Esophagus muscularis mucosa (tissue), 4 donors: ENCODE measurements at places on chromosomes 16 and 17.

- H3K27me3 ChIP-seq, result no peaks in the 10 kb centered on the region
- DNase-seq, result peak; percentile 95
Measured at GRCh38 chr16:11328172-11329070, 16.8 kb upstream of the RMI2 start.

DNA sequence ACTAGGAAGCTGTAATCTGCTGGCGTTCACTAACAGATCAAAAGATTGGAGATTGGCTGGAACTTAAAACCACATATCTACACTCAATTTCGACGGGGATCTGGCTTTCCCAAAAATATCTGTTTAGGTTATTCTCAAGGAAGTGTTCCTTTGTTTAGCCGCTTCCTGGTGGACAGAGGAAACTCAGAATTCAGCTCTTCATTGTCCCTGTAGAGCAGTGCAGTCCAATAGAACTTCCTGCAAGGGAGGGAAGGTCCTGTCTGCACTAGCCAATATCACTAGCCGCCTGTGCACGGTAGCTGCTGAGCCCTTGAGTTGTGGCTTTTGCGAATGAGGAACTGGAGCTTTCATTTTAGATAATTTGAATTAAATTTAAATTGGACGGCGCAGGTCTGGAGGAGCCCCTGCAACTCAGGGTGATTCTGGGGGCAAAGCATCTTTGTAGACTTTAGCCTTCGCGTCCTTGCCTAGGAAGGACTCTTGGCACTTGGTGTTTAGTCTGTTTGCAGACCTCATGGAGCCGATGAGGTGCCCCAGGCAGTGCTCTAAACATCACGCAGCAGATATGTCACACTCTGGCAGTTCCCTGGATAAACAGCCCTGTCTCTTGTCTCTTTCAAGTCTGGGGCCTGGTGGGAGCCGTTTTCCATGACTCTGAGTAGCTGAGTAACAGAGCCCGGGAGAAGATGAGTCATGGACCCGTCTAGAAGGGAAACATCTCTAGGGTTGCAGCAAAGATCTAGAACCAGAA lies 122.2 kb downstream of the CCDC182 start:
- H3K4me1 ChIP-seq, result peaks cover 26% of the 10 kb centered on the region
- no peak for DNase-seq
- H3K27ac ChIP-seq, result peak overlapping the region; percentile 34
- no peak overlapping the region for H3K4me3 ChIP-seq
- peaks cover 7% of the 10 kb centered on the region for H3K36me3 ChIP-seq

DNA sequence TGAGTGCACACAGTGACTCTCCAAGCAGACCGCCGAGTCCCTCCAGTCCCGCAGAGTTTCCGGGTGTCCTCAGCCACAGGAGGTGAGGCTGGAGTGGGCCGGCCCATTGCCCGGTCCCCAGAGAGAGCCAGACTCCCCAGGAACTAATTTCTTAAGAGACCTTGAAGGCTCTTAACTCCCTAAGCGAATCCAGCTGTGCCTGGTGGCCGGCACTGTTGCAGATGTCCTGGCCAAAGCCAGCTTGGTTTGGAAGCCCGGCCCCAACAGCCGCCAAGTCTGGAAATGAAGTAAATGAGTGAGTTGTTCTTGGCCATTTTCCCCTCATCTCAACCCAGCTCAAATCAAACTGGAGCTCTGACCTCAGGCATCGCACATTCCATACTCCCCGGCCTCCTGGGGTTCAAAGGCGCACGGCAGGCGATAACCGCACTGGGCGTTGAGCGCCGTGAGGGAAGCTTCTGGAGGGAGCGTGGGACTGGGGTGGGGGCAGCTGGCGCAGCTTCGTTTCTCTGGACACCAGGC lies 42.0 kb downstream of the CMIP start:
- H3K36me3 ChIP-seq, result no peaks in the 10 kb centered on the region
- no peaks in the 10 kb centered on the region for H3K27me3 ChIP-seq
- no peak for DNase-seq
- no peak overlapping the region for H3K4me3 ChIP-seq
- H3K27ac ChIP-seq, result no peak overlapping the region
- peaks cover 65% of the 10 kb centered on the region for H3K4me1 ChIP-seq

GRCh38 chr17:32483451-32484019 lies 3.3 kb upstream of the CDK5R1 start:
- no peaks in the 10 kb centered on the region for H3K27me3 ChIP-seq
- DNase-seq, result no peak
- H3K4me1 ChIP-seq, result peaks cover 47% of the 10 kb centered on the region
- no peak overlapping the region for H3K4me3 ChIP-seq

DNA sequence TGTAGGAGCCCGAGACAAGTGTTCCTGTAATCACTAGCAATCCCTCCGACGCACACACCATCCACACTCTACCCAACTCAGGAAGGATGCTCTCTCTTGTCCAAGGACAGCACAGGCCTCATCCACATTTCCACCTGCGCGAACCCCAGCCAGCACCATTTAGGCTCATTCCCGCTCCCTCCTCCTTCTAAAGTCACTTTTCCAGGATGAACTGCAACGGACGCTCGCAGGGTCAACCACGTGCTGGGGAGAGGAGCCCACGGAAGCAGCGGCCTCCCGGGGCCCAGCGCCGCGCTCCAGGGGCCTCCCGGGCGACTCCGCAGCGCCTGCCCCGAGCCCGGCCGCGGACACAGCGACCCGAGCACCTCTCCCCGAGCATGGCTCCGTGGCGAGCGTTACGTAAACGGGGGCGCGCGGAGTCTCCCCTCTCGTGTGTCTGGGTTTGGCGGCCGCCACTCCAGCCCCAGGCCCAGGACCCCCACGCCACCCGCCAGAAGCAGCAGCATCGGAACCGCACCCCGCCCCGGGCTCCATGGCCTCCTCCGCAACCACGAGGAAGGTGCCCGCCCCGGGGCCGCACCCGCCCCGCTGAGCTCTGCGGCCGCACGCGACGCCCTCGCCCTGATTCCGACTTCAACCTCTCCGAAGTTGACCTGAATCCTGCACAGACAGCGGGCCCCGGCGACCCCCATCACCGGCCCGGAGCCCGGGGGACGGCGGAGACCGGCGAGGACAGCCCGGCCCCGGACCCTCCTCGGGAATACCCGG lies 668 bp downstream of the USP36 start:
- no peak for DNase-seq
- H3K4me1 ChIP-seq, result peaks cover 20% of the 10 kb centered on the region
- H3K36me3 ChIP-seq, result peaks cover 31% of the 10 kb centered on the region
- peak overlapping the region; percentile 82 for H3K4me3 ChIP-seq
- no peaks in the 10 kb centered on the region for H3K27me3 ChIP-seq

- peaks cover 88% of the 10 kb centered on the region for H3K36me3 ChIP-seq
- H3K27ac ChIP-seq, result no peak overlapping the region
- no peak for DNase-seq
- H3K27me3 ChIP-seq, result no peaks in the 10 kb centered on the region
- no peaks in the 10 kb centered on the region for H3K4me1 ChIP-seq
Measured at GRCh38 chr16:31496670-31497069, 11.5 kb downstream of the RUSF1 start.

GRCh38 chr16:72609933-72610332 lies 438.0 kb upstream of the PMFBP1 start:
- no peak overlapping the region for H3K4me3 ChIP-seq
- H3K27me3 ChIP-seq, result no peaks in the 10 kb centered on the region
- no peak for DNase-seq
- peaks cover 8% of the 10 kb centered on the region for H3K4me1 ChIP-seq

DNA sequence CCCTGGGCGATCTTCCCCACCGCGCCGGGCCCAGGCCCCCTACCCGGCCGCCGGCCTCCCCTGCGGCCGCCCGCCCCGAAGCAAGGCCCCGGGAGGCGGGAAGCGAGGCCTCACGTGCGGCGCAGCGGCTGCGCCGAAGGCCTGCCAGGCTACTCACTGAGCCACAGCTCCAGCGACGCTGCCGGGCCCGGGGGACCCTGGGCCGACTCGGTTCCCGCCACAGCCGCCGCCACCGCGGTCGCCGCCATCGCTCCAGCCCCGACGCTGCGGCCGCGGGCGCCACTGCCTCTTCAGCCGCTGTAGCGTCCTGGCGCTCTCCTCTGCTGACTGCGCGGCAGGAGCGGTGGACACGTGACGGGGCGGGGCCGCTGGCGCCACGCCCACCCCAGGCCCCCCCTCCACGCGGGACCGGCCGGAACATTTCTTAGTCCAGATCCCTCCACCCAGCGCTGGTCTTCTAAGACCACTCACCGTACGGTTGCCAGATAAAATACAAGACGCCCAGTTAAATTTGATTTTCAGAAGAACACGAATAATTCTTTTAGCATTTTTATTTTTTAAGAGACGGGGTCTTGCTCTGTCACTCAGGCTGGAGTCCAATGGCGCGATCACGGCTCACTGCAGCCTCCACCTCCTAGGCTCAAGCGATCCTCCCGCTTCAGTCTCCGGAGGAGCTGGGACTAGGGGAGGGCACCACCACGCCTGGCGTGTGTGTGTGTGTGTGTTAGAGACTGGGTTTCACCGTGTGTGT lies at the start of gene GGA2:
Gene GGA2, minus strand, starts transcription at position 331 of the 751 bp plus-strand sequence. Its CDS starts 83 bp downstream, at position 248.
- peak within 1 kb of the TSS; percentile 95 for H3K4me3 ChIP-seq
- H3K27me3 ChIP-seq, result no peaks in the 10 kb centered on the region
- DNase-seq, result peak; percentile 96
- peak within 1 kb of the TSS; percentile 90 for H3K27ac ChIP-seq

DNA sequence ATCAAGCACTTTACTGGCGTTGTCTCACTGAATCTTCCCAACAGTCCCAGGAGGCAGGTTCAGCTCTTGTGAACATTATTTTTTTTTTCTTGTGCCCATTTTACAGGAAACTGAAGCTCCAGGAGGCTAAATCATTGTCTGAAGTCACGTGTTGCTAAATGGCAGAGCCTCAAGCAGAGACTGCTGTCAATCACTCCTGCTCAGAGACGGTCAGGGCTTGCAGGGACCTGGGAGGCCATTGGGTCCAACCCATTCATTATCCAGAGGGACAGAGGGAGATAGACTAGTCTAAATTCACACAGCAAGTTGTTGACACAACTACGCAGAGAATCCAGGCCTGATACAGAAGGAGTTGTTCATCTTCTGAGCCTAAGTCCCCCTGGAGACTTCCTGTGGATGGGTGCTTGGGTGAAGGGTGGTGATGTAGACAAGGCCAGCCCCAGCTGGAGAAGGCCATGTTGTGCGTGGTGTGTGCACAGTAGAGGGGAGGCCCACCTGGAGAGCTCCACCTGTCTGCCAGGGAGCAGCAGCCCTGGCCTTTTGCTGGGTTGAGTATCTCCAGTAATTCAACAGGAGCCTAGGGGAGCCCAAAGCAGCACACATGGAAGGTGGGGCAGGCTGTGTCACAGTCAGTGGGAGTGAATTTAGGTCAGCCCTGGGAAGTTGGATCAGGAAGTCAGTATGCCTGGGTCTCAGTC lies 24.3 kb upstream of the C1QL1 start:
- H3K27me3 ChIP-seq, result no peaks in the 10 kb centered on the region
- H3K36me3 ChIP-seq, result no peaks in the 10 kb centered on the region
- peaks cover 7% of the 10 kb centered on the region for H3K4me1 ChIP-seq
- no peak overlapping the region for H3K27ac ChIP-seq

GRCh38 chr17:42268236-42268635 lies 8.0 kb downstream of the STAT5B start:
- no peak for DNase-seq
- no peaks in the 10 kb centered on the region for H3K27me3 ChIP-seq
- no peaks in the 10 kb centered on the region for H3K36me3 ChIP-seq
- no peak overlapping the region for H3K27ac ChIP-seq

DNA sequence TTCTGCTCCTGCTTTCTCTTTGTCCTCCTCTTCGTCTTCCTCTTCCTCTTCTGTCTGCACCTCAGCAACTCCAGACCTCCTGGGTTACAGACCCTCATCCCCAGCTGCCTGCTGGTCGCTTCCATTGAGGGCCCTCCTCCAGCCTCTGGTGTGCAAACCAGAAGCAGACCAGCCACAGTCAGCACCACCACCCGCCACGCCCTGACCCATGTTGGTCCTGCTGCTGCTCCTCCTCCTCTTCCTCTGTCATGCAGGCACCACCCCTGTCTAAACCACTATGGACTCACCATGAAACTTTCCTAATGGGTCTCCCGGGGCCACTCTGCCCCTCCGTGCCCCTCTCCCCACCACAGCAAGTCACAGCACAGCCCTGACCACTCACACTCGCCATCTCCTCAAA lies 11.4 kb upstream of the OGFOD3 start:
- no peaks in the 10 kb centered on the region for H3K4me1 ChIP-seq
- H3K36me3 ChIP-seq, result peaks cover 37% of the 10 kb centered on the region
- no peak overlapping the region for H3K27ac ChIP-seq
